Neural crest cell (in vitro differentiated cells): ENCODE measurements at places on chromosomes 12 and 14.

DNA sequence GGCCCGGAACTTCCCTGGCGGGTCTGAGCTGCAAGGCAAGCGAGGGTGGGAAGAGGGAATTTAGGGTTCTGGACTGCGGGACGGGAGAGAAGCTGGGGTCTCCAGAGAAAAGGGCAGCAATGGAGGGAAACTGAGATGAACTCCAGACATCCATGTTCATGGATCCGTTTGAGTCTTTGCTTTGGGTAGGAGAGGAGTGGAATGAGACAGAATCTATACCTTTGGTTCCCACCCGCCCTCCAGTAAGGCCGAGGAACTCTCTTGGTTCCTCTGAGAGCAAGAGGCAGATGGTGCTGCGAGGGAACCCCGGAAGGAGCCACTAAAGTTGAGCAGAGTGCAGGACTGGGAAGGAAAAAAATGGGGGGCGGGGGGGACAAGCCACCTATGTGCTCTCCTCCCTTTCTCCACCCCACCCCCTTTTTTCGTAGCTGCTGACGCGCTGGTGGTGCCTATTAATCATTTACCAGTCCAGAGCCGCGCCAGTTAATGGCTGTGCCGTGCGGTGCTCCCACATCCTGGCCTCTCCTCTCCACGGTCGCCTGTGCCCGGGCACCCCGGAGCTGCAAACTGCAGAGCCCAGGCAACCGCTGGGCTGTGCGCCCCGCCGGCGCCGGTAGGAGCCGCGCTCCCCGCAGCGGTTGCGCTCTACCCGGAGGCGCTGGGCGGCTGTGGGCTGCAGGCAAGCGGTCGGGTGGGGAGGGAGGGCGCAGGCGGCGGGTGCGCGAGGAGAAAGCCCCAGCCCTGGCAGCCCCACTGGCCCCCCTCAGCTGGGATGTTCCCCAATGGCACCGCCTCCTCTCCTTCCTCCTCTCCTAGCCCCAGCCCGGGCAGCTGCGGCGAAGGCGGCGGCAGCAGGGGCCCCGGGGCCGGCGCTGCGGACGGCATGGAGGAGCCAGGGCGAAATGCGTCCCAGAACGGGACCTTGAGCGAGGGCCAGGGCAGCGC lies 1.2 kb downstream of the SSTR1 start:
- no peak for DNase-seq

DNA sequence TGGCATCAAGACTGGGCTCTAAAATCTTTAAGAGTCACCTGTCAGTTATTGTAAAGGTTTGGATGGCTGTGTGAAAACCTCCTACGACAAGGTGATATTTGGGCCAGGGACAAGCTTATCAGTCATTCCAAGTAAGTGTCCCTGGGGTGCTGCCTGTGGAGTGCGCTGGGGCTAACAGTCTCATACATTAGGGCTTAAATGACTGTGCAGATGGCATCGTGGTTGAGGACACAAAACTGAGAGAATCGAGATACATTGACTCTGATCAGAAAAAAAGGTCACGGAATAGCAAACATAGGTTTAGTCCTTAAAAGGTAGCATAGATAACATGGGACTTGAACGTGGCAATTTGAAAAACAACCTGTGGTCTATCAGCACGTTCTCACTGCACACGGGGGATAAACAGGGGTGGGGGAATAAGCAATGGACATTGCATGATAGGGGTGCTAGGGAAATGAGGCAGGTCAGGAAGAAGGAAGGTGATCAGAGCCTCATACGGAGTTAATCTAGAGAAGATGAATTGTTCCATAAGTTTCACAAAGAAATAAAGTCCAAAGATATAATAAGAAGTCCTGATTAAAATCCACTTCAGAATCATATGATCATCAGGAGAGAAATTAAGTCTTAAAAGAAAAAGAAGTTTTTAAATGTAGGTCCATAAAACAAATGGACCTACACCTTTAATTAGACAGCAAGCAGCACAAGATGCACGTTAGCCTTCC lies 100.3 kb downstream of the DAD1 start:
- DNase-seq = no peak

DNA sequence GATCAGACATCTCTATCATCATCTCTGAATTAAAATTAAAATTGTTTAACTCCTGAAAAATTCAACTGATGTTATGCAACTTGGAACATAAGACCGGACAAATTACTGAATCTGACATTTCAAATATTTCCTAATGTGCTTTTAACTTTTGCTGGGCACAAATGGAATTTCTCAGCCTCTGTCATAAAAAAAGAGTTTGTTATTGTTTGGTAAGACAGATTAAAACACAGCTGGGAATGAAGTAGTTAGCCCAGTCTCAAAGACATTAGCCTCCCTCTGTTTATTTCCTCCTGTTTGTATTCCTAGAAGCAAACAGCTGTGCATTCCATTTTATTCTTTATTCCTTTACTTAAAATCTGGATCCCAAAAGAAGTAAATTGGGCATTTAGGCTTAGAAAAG lies 29.4 kb downstream of the PLEKHA5 start:
- no peak for DNase-seq

GRCh38 chr12:6211421-6211869 lies 11.2 kb downstream of the CD9 start:
- no peak for DNase-seq

GRCh38 chr12:122309564-122310121 lies 43.3 kb upstream of the VPS33A start:
- no peak for DNase-seq

GRCh38 chr12:95202691-95203486 lies 14.4 kb downstream of the FGD6 start:
- DNase-seq = no peak

DNA sequence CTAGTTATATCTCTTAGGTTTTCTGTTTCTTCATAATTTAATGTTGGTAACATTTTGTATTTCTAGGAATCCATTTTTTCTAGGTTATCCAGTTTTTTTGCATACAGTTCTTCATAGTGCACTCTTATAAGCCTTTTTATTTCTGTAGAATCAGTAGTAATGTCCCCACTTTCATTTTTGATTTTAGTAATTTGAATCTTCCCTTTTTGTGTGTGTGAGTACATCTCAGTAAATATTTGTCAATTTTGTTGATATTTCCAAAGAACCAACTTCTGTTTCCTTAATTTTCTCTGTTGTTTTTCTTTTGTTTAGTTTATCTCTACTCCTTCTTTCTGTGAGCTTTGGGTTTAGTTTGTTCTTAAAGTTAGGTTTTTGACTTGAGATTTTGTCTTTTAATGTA lies 507.3 kb upstream of the RGS6 start:
- DNase-seq = no peak

- DNase-seq = no peak
These were observed 52.1 kb downstream of the NUAK1 start for GRCh38 chr12:106086696-106087095.

GRCh38 chr12:77339610-77340009 lies 274.2 kb upstream of the E2F7 start:
- DNase-seq = no peak

DNA sequence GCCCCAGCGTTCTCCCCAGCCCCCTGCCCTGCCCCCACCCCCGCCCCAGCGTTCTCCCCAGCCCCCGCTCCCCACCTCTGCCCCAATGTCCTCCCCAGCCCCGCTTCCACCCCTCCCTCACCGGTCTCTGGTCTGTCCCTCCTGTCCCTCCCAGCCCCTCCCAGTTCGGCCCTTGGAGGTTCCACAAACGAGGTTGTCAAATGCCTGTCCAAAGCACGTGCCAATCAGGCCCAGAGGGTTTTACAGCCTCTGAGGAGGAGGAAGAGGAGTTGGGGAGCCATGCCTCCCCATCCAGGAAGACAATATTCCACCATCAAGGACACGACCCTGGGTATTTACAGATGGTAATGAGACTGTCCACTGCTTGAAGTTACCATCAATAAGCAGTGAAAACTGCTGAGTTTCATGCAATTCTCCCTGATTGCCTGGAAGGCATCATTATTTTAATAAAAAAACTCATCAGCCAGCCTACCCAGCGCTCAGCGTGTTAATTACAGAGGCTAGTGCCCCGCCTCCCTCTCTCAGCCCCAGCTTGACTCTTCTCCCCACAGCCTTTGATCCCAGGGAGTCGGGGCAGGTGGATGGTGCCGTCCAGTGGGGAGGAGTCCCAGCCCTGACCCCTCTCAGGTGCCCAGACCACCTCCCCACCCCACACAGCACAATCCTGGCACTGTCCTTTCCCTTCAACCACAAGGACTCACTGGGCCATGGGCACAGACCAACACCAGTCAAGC lies 30.6 kb upstream of the C14orf180 start:
- DNase-seq = no peak

DNA sequence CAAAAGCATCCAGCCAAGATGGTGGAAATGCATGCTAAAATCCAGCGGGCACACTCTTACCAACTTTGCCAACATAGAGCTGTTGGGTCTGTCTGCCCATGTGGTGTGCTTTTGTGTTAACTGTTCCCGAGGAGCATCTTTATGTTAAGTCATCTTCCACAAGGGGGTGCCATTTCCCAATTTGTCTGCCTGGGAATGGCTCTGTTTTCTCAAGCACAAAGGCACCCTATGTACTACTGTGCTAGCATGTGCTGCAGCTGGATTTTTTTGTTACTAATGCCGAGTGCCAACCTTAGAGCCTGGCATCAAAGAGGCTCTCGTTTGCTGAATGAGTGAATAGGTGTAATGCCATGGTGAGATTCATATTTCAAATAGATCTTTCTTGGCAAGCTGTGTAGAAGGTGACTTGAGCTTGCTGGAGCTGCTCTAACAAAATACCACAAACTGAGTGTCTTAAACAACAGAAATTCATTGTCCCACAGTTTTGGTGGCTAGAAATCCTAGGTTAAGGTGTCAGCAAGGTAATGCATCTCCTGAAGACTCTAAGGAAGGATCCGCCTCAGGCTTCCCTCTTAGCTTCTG lies 74.3 kb downstream of the TRHDE start:
- DNase-seq = peak; percentile 84

- DNase-seq = no peak
These were observed 54.0 kb downstream of the PRIMA1 start for GRCh38 chr14:93734086-93734822.

GRCh38 chr12:44127966-44128710 lies 292.3 kb downstream of the TMEM117 start:
- DNase-seq = peak; percentile 10

- DNase-seq = no peak
These were observed 7.7 kb downstream of the CSRP2 start for GRCh38 chr12:76871082-76871481.

GRCh38 chr12:8996682-8997405 lies 7.5 kb downstream of the KLRG1 start:
- no peak for DNase-seq

- no peak for DNase-seq
These were observed 114.4 kb upstream of the PARP11 start for GRCh38 chr12:3987571-3987970.

DNA sequence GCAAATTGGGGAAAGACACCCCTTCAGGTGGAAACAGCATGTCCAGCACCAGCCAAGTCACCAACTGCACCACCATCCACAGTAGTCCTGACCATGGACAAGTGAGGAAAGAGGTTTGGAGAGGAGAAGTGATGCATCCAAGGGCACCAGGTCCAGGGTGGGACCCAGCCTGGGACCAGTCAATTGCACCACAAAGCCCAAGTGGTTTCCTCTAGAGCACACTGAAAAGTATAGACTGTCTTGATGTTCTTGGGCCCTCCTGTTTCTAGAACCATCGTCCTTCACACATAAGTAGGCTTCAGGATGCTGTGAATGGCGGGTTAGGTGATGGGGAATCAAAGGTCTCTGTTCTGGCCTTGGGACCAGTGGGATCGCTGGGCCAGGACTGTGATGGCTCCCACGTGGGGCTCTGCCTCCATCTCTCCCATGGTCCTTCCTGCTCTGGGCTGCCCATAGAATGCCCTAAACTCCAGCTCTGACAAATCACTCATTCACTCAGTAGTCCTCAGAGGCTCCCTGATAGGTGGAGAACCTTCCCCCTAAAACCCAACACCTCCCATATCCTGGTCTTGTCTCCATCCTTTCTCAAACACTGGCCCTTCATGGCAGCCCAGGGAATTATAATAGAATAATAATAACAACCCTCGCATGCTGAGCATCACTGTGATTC lies 9.2 kb downstream of the KRT79 start:
- no peak for DNase-seq

DNA sequence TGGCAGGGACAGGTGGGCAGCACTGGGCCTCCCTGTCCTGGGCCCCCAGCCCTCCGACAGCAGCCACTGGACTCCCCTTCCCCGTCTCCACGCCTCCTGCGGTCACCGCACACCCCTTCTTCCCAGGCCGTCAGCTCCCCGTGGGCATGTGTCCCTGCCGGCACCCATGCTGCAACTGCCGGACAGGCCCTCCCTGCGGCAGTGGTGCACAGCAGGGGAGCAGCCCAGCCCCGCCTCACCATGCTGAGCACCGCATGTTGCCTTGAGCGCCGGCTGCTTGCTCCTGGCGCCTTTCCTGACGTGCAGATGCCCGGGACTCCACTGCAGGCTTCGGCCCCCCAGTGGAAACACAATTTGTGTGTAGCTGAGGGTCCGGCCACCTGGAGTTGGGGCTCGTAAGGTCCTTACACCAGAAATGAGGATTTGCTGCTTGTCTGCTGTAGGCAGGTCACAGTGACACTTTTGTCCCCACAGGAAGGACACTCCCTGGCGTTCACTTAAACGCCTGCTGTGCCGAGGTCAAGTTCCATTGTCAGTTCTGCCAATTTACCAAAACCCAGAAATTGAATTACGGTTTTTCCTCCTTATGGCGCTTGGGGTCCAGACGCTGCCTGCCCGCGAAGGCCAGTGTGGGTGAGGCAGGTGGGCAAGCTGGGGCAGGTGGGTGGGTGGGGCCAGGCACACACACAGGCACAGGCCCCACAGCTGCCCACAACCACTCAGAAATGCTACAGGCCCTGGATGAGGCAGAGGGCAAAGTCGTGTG lies 28.2 kb upstream of the MMP17 start:
- no peak for DNase-seq

DNA sequence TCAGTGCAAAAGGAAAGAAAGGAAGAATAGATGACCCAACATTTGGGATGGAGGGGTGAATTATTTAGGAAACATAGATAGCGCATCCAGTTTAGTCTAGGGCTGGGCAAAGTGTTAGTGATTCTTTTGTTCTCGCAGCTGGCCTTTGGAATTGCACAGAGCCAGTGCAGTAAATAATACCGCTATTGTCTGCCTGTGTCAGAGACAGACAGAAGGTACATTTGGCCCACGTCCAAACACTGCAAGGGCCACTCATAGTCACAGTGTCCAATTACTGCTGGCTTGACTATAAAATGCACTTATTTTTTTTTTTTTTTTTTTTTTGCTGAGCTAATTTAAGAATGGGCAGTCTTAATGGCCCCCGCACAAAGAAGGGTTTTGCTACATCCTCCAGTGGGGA lies 638.6 kb downstream of the BCL11B start:
- no peak for DNase-seq

DNA sequence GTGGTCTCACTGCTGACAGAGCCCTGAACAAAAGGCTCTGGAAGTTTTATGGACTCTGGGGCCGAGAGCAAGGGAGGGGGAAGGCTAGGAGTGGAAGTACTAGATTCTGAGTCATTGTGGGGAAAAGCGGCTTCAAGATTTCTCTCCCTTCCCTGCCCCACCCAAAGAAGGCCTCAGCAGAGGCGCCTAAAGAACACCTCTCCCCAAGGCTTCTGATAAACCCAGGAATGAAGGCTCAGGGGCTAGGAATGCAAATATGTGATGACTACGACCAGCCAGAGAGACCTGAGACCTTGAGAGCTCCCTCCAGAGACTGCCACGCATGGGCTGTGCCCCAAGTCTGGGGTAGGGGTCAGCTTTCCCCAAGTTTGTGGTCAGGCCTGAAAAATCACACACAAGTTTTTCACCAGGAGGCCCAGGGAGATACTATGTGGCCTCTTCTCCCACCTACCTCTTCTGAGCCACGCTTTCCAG lies 130.7 kb upstream of the HIF1A start:
- no peak for DNase-seq

- DNase-seq = no peak
These were observed 84.6 kb upstream of the DYNC1H1 start for GRCh38 chr14:101879529-101880336.

GRCh38 chr14:22794551-22794951 lies 20.7 kb downstream of the SLC7A7 start:
- no peak for DNase-seq
